ENCODE measurements at places on chromosomes 7 and 10. TPM values are rescaled to one million over a fixed set of nuclear protein-coding genes. Genes with fewer than 3 reads are reported as not detected.

AGAP5 gene
- total RNA-seq: 2.7 TPM

OGDHL gene
- 0.52 TPM for total RNA-seq

OLAH gene
- total RNA-seq: 11.7 TPM

EDRF1 gene
- total RNA-seq: 8.3 TPM

PODXL gene
- 8.3 TPM for total RNA-seq

TDRD1 gene
- total RNA-seq: not detected

SEMA3D gene
- total RNA-seq: 0.16 TPM

HOXA9 gene
- 1.7 TPM for total RNA-seq

SPDYE9 gene
- total RNA-seq: not detected

CPA1 gene
- total RNA-seq: not detected

Measured in esophagus mucosa (tissue), 1 donor.